ENCODE measurements at places on chromosomes 4 and X.
A peak's percentile ranks its signal among the peaks of the same experiment; 100 is the strongest.

DNA sequence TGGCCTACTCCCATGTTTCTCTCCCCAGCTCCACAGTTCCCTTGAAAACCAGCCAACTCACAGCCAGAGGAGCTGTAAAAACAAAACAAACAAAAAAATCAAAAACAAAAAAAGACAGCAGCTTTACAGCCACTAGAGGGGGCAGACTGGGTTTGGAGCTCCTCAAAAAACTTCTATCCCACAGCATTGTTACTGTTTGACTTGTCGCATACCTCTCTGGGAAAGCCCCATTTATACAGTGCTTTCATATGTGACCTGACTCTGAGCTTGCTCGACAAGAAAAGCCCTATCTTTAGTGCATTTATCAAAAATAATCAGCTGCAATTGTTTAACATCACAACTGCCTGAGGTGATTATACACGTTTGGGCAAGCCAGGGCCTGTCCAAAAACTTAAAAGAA lies 21.6 kb downstream of the TSPAN6 start:
- H3K4me3 ChIP-seq = no peak overlapping the region
- no peak overlapping the region for H3K27ac ChIP-seq
- H3K4me1 ChIP-seq = no peaks in the 10 kb centered on the region
- no peak for DNase-seq
- H3K27me3 ChIP-seq = no peaks in the 10 kb centered on the region
- no peaks in the 10 kb centered on the region for H3K36me3 ChIP-seq

DNA sequence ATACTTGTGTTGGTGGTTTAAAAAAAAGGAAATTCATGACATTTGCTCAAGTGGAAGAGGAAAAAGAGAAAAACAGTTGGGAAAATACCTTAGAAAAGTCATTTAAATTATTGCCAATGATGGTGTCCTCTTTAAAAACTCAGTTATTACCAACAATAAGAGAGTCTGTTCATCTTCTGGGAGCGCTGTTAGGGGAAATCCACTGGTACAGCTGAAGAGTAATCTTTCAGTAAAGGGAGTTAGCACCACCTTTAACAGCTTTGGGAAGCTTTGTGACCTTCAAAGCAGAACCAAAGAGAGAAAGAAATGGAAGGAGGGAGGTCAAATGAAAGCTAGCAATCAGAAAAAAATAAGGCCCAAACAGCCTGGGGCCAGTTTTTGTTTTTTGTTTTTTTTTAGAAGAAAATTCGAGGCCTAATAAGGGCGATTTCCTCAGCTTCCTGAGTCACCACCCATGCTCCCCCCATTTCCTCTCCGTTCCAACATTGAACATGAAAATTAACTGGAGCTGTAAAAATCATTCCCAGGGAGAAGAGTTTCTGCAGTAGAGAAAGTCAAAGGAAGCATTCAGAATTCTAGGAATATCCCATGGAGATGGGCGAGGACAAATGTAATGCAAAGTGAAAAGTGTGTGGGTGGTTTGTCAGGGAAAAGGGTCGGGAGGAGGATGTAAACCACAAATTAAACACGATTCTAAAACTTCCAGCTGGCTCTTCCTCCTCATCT lies 115.1 kb downstream of the SH3KBP1 start:
- H3K4me3 ChIP-seq = no peak overlapping the region
- no peaks in the 10 kb centered on the region for H3K27me3 ChIP-seq
- peak overlapping the region; percentile 55 for H3K27ac ChIP-seq
- H3K36me3 ChIP-seq = no peaks in the 10 kb centered on the region

- DNase-seq = no peak
- no peaks in the 10 kb centered on the region for H3K27me3 ChIP-seq
- H3K4me3 ChIP-seq = no peak overlapping the region
- no peaks in the 10 kb centered on the region for H3K4me1 ChIP-seq
- no peaks in the 10 kb centered on the region for H3K36me3 ChIP-seq
Observed at GRCh38 chr4:97270051-97270450, 873.2 kb downstream of the STPG2 start.

DNA sequence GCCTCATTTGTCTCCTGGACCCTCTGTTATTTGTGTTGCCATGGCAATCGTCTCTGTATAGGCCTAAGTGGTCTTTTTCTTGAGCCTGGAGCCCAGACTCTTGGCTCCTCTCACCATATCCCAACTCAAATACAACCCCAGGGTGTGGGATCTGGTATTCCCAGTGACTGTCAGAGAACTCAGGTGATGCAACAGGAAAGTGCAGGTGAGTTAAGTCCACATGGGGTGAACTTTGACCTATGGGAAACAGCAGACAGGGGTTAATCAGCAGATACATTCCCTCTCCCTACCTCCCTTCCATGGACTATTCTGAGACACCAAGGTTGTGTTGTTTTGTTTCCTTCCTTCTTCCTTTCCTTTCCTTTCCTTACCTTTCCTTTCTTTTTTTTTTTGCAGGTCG lies 130.9 kb upstream of the RPS6KA3 start:
- no peak overlapping the region for H3K4me3 ChIP-seq
- DNase-seq = no peak
- no peaks in the 10 kb centered on the region for H3K4me1 ChIP-seq
- H3K27me3 ChIP-seq = no peaks in the 10 kb centered on the region

- H3K4me1 ChIP-seq = no peaks in the 10 kb centered on the region
- no peak overlapping the region for H3K27ac ChIP-seq
- H3K36me3 ChIP-seq = no peaks in the 10 kb centered on the region
- no peaks in the 10 kb centered on the region for H3K27me3 ChIP-seq
- no peak for DNase-seq
- H3K4me3 ChIP-seq = no peak overlapping the region
Observed at GRCh38 chrX:39845233-39845632, 252.5 kb downstream of the BCOR start.

DNA sequence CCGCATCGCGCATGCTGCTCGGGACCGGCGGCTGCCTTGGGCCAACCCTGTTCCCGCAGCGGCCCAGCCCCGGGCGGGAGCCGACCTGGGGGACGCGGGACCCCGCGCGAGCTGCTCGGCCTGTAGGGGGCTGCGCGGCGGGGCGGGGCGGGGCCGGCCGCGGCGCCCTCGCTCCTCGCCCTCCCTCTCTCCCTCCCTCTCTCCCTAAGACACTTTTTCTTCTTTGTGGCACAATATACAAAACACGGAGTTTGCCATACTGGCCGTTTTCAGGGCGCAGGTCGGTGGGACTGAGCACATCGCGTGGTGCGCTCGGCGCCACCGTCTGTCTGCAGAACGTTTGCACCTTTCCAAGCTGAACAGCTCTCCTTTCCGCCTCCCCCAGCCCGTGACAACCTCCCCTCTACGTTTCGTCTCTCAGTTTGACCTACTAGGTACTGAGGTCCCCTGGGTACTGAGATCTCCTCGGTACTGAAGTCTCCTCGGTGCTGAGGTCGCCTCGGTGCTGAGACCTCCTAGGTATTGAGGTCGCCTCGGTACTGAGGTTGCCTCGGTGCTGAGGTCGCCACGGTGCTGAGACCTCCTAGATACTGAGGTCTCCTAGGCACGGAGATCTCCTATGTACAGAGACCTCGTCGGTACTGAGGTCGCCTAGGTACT lies 261.1 kb upstream of the PLCXD1 start:
- no peaks in the 10 kb centered on the region for H3K27me3 ChIP-seq
- no peaks in the 10 kb centered on the region for H3K36me3 ChIP-seq
- no peak overlapping the region for H3K4me3 ChIP-seq
- H3K4me1 ChIP-seq = no peaks in the 10 kb centered on the region
- no peak overlapping the region for H3K27ac ChIP-seq
- DNase-seq = no peak

Measured in naive thymus-derived CD4-positive, alpha-beta T cell (primary cell).